ENCODE measurements at places on chromosomes 6 and 20.

- no peak for DNase-seq
Measured at GRCh38 chr6:36820700-36821580, 18.3 kb downstream of the CPNE5 start.

DNA sequence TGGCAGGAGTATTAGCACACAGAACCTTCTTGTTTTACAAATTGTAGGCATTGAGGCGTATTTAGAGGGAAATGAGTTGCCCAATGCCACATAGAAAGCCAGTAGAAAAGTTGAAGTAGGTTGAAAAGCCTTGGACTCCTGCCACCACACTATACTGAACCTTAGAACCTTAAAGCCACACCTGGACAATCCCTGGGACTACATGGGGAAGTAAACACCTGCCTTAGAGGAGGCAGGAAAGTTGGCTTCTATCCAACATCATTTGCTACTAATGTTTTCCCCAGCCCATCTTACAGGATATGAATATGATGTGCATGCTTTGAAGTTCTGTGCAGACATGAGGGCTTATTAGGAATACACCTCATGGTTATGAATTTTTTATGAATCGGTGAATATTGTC, 5.3 kb upstream of the EPPIN start:
- no peak for DNase-seq

DNA sequence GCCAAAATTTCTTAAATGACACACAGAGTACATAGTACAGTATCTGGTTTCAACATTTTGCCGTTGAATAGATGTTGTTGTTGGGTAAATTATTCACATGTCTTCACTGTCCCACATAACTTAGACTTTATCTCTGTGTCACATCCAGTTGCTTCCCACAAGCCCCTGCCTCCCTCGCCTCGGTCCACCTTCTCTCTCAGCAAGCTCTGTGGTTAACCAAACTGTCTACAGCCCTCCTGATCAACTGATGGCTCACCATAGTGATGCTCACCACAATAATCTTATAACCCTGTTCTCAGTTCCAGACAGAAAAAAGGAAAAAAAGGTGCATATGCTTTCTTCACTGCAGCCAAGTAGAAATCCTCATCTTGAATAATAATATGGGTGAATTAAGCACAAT, 23.0 kb downstream of the IL17F start:
- no peak for DNase-seq

- no peak for DNase-seq
Measured at GRCh38 chr6:100343316-100344077, 121.2 kb downstream of the SIM1 start.

- DNase-seq: no peak
Measured at GRCh38 chr20:21020659-21021471, 85.3 kb downstream of the LINC00237 start.

GRCh38 chr20:63402181-63402859, 41.2 kb upstream of the CHRNA4 start:
- DNase-seq: no peak

DNA sequence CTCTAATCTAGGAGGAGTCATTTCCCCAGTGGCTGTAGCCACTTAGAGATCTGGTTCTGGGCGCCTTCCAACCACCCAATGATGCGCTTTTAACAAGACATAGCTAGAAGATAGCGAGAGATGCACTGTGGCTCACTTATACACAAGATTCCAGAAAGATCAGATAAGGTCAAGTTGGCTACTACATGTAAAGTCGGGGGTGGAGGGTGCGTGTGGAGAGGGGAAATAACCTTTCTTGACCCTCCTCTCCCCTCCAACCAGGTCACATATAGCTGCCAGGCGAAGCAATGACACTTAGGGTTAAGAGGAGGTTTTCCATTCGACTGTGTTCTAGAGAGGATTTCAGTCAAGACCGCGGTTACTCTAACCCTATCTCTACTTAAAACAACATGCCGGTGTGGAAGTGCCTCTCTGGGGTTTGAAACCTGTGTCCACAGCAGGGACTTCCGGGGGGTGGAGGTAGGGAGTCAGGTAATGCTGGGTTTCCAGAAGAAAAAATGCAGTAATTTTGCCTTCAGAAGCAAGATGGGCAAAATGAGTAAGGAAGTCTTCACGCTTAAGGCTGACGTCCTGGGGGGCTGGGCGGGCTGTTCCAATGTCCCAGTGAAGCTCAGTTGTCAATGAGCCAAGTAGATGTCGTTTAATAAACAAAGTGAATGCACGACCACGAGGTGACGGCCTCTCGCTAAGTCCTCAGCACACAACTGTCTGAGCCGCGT, 1.8 kb upstream of the SIM1 start:
- DNase-seq: no peak

DNA sequence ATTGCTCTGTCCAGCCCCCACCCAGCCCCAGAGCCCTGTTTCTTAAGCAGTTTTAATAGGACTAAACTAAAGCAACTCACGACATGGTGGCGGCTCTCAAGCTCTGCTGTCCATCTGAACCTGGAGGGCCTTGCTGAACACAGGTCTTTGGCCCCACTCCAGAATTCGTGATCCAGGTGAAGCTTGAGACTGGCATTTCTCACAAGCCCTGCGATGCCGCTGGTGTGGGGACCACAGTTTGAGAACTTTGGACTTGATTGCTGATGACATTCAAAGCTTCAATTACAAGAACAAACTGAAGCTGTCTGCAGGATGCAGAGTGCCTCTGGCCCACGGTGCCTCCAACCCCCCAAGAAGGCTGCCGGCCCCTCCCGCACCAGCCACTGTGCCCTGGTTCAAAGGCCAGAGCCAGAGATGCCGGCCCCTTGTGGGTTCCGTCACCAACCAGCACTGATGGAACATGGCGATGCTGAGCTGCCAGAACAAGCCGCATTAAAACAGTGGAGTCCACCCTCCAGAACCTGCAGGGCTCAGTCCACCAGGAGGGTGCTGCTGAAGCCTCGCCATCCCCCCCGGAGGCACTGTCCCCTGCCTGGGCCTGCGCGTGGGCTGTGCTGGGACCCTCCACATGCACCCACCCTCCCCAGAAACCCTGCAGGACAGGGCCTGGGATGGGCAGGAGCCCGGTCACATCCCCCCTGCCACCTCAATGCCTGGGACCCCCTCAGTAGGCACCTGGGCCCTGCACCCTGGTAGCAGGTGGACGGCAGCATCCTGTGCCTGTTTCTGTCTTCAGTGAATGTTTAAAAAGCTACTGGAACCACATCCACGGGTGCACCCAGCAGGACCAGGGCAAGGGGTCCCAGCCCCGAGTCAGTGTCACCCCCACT, 101.1 kb downstream of the PSMB1 start:
- no peak for DNase-seq

DNA sequence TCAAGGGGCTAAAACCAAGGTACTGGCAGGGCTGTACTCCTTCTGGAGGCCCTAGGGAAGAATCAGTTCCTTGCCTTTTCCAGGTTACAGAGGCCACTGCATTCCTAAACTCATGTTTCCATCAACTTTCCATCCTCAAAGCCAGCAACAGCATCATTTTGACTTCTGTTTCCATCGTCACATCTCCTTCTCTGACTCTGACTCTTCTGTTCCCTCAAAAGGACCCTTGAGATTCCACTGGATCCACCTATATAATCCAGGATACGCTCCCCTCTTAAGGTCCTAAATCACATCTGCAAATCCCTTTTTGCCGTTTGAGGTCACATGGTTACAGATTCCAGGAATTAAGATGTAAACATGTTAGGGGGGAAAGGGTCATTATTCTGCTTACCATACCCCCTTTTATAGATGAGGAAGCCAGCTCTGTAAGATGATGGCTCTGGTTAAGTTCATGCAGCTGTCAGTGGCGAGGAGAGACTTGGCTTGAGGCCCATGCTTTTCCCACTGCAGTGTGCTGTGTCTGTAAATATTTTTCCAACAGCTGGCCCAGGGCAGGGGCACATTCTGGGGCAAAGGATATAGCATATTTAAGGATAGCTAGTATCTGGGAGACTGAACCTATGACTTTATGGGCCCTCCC, 114.6 kb downstream of the TNFRSF21 start:
- no peak for DNase-seq

DNA sequence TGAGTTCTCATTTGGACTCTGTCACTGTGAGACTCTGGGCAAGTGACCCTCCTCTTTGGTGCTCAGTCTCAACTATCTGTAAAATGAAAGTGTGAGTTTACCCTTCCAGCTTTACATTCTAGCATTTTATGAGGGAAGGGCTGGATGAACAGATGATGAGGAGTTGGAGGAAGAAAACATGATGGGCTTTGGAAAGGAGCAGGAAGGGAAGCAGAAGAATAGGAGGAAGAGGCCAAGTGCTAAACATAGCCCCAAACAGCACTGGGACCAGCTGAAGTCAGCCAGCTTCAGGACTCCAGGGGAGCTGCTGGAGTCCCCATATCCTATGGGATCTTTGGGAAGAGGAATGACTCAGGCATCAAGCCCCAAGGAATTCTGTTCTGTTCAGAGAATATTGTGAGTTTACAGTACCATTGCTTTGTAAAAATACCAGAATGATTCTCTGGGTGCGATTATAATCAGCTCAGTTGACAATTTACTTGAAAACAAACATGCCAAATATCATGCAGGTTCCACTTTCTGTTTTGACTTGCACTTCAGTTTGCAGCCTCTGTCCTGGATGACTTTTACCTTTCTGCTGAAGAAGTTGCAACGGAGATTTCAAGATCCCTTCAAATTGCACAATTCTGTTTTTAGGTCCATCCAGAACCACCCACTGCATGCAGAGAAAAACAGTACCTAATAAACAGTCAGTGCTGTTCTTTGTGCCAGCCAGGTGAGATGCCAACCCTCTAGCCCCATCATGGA, 3.2 kb downstream of the CD40 start:
- DNase-seq: peak; percentile 15

- DNase-seq: peak; percentile 39
Measured at GRCh38 chr20:57480444-57481160, 44.3 kb downstream of the CTCFL start.

- DNase-seq: no peak
Measured at GRCh38 chr20:64162239-64162910, 1.9 kb upstream of the MYT1 start.

GRCh38 chr20:38034961-38035360, 1.4 kb downstream of the RPRD1B start:
- DNase-seq: no peak

DNA sequence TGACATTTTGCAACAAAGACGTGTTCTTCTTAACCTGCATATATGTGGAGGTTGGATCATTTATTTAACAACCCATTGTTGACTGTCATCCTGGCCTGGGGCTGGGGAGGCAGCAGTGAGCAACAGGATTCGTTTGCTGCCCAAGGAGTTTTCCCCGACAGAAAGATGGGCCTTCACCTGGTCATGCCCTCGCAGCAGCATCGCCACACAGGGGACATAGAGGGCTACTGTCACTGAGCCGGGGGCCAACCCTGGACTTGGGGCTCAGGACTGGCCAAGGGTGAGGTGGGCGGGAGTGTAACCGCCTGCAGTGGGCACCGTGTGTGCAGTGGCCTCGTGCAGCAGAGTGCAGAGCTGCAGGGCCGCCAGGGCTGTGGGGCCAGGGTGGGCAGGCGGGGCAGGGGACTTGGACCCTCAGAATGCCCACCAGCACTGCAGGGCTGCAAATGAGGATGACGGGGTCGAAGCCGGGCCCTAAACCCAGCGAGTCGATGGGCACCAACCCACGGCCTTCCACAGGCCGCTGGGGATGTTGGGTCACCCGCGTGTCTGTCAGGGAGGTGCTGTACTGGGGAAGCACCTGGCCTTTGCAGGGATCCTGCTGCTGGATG, 11.8 kb downstream of the DUSP22 start:
- DNase-seq: no peak

DNA sequence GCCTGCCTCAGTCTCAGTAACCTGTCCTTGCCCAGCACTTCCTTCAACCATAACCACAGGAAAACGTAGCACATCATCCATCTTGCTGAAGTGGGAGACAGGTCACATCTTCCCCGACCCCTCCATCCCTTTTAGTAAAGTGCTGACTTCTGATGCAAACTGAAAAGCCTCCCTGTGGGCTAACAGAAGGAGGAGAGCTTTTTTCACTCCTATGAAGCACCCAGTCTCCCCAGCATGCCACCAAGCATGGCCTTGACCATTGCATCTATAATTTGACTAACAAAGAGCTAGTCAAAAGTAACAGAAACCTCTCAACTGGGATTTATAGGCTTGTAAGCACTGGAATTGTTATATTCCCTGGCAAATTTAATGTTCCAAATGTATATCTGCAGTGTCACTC, 288.9 kb upstream of the IRAK1BP1 start:
- no peak for DNase-seq

GRCh38 chr20:22556565-22557056, 27.8 kb downstream of the FOXA2 start:
- no peak for DNase-seq
